ENCODE measurements at places on chromosomes 7 and 10.

- DNase-seq = no peak
Measured at GRCh38 chr7:54980521-54980920, 38.3 kb upstream of the EGFR start.

DNA sequence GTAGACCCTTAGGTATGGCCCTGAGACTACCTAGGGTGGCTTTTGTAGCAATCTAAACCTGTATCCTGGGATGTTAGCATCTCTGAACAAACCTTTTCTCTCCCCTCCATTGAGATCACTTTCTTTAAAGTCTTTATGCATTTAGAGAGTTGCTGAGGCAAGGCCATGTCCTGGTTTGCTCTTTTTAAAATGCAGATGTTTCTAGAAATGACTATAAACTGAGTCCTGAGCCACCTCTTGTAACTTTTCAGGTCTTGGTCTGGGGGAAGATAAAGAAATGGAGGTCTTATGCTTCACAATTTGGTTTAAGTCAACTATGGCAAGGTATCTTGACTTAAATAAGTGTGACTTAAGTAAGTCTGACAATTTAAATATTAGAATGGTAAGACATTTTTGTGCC, 78.0 kb downstream of the AUTS2 start:
- no peak for DNase-seq

- no peak for DNase-seq
Measured at GRCh38 chr7:127057918-127058317, 194.8 kb downstream of the GRM8 start.

GRCh38 chr7:45026984-45027773, 27.2 kb downstream of the CCM2 start:
- no peak for DNase-seq

- no peak for DNase-seq
Measured at GRCh38 chr10:52258799-52259425, 55.2 kb upstream of the DKK1 start.

- no peak for DNase-seq
Measured at GRCh38 chr7:72292794-72293193, 119.3 kb downstream of the CALN1 start.

DNA sequence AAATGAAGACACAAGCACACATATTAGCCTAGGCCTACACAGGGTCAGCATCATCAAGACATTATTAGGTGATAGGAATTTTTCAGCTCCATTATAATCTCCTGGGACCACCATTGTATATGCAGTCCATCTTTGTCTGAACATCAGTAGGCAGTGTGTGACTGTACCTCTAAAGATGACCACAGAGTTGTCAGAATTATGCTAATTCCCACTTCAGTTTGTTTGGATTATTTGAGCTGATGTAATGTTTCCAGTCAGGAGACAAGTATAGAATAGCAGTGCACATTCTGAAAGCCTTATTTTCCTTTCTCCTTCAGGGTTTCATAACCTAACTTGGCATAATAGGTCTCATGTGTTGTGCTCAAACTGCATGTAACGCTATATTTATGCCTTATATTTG, 306.4 kb downstream of the NXPH1 start:
- no peak for DNase-seq

GRCh38 chr7:10912077-10912476, 61.6 kb upstream of the PHF14 start:
- no peak for DNase-seq

Data from RCC 7860 (cell line).